ENCODE measurements at places on chromosomes 6 and 20.

GRCh38 chr6:132746048-132746447 lies 11.7 kb downstream of the VNN2 start:
- DNase-seq = no peak

DNA sequence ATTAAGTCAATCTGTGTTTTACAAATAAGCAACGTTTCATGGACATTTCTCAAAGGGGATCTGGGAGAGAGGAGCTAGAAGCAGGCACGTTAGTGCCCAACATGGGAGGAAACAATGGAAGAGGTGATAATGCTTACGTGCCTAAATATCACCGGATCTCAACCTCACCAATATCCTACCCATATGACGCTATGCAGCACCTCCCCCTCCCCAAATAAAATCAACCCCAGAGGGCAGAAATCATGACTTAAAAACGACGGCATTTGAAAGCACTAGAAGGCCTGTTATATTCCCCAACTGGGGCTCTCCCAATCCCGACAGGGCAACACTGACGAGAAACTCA lies 425 bp downstream of the HBS1L start:
- no peak for DNase-seq

DNA sequence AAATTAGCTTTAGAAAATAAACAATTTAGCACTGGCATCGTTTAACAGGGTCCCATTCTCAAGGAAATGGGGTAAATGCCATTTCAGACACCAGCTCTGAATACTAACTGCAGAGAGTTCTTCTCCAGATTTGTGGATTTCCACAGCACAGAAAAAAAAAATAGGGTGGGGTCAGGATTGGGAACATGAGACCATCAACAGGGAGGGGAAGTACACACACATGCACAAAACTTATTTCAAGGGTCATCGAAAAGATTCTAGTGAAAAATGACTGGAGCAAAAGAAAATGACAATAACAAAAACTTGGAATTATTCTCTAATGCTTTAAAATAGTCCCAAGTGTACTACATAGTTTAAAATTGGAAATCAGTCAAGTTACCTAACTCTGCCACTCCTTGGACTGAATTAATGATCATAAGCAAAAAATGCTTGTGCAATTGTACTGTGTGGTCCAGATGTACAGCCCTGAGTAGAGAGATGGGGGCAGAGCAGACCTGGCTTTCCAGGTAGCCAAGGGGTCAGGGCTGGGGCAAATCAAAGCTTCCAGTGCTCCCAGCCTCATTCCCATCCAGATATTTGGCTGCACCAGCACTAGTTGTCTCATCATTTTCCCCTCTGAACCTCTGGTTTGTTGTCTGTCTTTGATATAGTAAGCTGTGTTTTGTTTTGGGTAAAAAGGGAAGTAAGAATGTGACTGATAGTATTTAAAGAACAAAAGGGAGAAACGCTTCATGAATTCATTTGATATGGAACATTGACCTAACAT lies 152.4 kb downstream of the SOBP start:
- no peak for DNase-seq

GRCh38 chr6:884570-884969 lies 191.6 kb upstream of the EXOC2 start:
- no peak for DNase-seq

GRCh38 chr6:60952500-60952899 lies 1333.5 kb downstream of the KHDRBS2 start:
- DNase-seq = no peak

DNA sequence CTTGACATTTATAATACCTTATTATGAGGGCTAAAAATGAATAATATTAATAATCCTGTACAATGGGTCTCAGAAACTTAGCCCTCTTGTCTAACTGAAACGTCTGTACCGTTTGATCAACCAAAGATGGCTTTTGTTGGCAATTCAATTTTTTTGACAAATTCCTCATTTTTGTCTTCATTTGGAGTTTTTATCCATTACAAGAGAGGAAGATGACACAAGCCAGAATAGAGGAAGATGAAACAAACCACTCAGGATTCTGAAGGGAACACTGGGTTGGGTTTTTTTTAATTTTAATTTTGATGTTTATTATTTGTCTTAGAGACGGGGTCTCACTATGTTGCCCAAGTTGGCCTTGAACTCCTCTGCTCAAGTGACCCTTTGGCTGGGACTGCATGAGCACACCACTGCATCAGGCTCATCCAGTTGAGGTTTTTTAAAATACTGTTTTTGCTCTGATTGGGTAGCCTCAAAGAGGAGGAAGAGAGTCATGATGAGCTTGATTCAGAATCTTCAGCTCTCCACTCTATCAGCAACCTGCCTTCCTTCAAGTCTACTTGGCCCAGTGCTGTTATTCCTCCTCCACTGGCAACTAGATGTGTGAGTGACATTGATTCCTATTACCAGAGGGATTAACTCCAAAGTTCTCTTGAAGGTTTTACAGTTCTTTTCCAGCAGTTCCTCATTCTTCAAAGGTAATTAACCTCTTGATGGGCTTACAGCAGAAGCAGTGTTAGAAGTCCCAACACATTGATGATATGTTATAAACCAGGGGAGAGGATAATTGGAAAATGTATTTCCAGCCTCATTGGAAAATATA lies 71.3 kb downstream of the ATXN1 start:
- DNase-seq = no peak
